ENCODE measurements at places on chromosomes 11 and 22.
A peak's percentile ranks its signal among the peaks of the same experiment; 100 is the strongest.

DNA sequence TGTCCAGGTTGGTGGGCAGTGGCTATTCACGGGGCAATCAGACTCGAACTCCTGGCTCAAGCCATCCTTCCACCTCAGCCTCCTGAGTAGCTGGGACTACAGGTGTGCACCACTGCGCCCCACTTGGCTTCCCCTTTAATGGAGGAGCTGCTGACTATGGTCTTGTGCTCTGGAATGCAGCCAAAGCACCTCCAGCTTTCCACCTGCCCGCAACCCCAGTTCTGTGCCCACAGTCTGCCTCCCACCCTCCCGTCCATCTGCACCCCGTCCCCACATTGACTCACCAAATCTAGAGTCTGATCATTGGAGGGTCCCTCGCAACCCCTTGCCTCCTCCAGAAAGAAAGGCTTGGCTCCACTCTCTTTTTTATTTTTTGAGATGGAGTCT lies 41.0 kb downstream of the KCNJ4 start:
- DNase-seq = no peak

DNA sequence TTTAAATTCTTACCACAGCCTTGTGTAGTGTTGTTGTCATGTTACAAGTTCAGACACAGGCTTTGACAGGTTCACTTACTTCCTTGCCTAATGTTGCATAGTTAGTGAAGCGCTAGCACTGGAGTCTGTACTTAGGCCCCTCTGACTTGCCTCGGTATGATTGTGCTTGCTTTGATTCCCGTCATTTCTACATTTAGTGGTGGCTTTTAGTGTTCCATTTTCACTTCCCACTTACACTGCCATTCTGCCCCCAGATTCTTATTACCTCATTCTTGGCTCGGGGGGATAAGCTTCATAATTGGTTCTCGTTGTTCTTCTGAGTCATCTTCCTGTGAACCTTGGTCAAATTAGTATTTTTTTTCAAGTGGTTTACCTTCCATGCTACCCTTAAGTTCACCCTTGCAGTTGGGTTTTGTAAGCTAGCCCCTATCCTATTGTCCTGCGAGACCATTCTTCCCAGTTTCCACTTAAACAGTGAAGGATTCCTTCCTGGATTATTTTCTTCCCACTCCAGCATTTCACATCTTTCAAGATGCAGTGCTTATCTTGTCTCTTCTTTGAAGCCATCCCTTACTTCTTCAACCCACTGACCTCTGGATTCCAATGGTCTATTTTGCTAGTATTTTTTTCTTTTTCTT lies 68.7 kb downstream of the DDX10 start:
- DNase-seq = peak; percentile 27

DNA sequence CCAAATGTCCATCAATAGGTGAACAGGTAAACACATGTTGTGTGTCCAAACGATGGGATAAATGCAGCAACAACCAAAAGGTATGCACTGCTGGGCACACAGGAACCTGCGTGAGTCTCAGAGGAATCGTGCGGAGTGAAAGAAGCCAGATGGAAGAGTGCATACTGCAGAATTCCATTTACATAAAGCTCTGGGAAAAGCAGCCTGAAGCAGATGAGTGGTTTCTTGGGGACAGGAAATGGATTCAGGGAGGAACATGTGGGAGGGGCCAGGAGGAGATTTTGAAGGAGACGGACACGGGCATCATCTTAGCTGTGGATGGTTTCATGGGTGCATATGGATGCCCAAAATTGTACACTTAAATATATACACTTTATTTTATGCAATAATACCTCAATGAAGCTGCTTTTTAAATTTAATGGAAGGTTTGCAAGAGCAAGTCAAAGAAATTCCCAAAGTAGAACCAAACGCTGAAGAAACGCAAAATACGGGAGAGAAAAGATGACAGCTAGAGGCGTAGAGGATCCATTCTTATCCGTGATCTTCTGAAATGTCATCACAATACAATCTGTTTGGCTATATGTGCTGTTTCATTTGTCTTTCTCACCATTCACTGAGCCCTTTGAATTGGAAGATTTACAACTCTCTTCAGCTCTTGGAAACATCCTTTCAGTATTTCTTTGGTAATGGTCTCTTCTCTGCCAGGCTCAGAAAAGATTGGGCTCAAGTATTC lies 24.5 kb downstream of the ST14 start:
- DNase-seq = no peak

DNA sequence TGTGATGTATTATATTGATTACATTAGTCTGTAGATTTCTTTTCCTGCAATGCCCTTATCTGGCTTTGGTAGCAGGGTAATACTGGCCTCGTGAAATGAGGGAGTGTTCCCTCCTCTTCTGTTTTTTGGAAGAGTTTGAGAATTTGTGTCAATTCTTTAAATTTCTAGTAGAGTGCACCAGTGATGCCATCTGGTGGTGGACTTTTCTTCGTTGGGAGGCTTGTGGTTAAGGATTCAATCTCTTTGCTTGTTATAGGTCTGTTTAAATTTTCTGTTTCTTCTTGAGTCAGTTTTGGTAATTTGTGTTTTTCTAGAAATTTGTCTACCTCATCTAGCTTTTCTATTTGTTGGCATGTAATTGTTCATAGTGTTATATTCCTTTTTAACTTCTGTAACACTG lies 18.9 kb downstream of the SHANK3 start:
- no peak for DNase-seq

DNA sequence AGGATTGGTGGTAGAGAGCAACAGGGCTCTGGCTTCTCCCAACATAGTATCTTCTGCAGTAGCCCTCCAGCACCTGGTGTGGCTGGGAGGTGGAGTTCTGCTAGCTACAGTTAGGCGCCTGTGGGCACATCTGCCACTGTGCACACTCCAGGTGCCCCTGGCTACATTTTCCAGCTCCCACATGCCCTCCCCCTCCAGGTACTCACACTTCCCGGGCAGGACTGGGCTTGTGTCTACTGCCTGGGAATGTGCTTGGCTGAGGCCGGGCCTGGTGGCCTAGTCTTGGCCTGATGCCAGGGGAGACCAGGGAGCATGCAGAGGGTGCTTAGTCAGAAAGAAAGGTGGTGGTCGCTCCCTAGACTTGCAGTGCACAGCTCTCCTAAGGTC lies 15.8 kb downstream of the PHLDB1 start:
- DNase-seq = no peak

- DNase-seq = no peak
Measured at GRCh38 chr11:36345084-36345511, 49.0 kb downstream of the PRR5L start.

DNA sequence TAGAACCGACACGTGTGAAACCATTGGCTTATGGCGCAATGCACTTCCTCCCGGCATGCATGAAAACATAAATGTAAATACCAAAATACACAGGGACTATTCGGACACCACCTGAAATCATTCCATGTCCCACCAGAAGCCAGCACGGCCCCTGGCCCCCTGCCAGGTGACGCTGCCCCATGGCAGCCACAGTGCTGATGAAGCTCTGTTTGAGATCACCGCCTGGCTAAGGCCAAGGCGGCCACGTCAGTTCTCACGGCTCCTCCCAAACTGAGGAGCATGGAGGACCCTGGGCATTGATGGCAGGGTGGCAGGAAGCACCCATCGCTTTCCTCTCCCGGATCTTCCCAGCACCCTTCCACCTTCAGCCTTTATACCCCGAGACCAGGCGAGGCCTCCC lies 89.5 kb downstream of the CDKN1C start:
- no peak for DNase-seq

DNA sequence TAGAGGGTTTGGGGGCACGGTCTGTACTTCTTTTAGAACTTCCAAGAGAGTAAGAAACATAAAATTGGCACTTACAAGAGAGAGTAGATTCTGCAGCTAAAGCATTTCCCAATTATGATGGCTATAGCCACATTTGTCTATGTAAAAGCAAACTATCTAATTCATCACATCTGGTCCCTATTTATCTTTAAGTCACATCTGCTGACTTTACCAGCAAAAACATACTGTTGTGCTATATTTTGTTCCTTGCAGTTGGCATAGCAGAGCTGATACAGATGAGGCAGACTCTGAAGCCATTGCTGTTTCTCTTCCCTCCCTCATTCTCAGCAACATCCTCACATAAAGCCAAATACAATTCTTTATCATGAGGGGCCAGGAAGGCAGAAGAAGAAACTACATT lies 1533.5 kb upstream of the RAG2 start:
- DNase-seq = no peak

GRCh38 chr22:37552524-37553163 lies 7.6 kb upstream of the CDC42EP1 start:
- DNase-seq = no peak

GRCh38 chr11:130915603-130916237 lies 559 bp downstream of the SNX19 start:
- no peak for DNase-seq

DNA sequence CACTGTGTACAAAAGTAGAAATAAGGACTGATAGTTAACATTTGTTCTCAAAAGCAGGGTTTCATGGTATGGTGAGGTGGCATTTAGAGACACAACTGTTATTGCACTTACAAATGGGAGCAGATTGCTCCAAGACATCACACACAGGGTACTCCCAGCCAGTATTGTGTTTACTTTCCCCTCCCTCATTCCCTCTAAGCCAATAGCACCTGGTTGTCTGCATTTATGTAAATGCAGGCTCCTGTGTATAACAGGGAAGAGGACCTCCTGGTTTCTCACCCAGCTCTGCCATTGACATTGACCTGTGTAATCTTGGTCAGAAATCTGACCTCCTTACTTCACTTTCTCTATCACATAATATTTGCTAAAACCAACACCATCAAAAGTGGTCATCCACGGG lies 154.4 kb downstream of the NAV2 start:
- no peak for DNase-seq

DNA sequence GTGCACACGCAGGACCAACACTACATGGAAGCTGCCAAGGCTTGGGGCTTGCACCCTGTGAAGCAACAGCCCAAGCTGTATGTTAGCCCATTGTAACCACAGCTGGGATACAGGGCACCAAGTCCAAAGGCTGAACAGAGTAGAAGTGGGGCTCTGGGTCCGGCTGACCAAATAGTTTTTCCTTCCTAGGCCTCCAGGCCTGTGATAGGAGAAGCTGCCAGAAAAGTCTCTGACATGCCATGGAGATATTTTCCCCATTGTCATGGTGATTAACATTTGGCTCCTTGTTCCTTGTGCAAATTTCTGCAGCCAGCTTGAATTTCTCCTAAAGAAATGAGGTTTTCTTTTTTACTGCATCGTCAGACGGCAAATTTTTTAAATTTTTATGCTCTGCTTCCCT lies 941.2 kb downstream of the FAM181B start:
- DNase-seq = no peak

DNA sequence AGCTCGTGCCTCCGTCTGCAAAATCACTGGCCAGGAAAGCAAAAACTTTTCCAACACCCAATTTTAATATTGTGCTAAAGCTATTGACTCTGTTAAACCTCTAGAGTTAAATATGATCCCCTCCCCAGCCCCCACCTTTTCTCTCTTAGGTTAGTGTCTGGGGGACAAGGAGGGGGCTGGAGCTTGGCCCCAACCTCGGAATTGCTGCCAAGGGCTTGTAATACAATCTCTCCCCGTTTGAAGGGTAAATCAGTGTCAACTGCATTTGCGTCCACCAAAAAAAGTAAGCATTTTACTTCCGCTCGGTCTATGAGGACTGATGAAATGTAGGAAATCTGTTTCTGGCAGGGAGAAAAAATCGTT lies at the start of gene GAS2:
GAS2 (plus strand) TSS at position 287 of the 363 bp plus-strand sequence. CDS start 8,259 bp downstream, outside the sequence.
- no peak for DNase-seq

DNA sequence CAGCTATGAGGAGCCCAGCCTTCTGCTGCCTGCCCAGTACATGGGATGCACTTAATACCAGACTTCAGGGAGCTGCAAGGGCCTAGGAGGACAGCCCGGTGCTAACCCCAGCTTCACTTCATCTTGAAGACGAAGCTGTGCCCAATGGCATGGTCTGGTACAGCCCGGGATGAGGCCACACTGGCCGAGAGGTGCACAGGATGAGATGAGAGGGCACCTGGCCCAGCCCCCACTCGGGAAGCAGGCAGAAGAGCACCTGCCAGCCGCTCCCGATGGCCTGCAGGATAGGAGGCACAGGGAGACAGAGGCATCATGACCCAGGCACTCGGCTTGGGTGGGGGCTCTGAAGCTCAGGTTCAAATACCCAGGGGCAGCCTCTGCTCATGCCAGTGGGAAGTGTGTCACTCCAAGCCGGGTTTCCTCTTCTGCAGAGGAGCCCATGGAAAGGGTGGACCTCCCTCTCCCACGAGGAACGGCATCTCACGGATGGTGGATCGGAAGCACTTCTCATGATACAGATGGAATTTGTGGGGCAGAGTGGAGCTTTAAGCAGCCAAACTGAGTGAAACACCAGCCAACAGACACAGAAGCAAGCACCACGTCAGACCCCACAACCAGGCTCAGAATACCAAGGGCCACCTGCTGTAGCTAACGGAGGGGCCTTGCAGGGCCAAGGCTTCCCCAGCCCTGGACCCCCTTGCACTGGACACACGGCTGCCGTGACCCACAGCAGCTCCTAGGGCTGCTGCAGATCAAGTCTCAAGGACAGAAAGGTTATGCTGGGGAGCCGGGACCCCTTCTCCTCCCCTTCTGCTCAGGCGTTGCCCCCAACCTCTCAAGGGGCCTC lies 875.2 kb downstream of the BRD1 start:
- DNase-seq = no peak

- no peak for DNase-seq
Measured at GRCh38 chr22:42493393-42493792, 26.2 kb downstream of the RRP7A start.

DNA sequence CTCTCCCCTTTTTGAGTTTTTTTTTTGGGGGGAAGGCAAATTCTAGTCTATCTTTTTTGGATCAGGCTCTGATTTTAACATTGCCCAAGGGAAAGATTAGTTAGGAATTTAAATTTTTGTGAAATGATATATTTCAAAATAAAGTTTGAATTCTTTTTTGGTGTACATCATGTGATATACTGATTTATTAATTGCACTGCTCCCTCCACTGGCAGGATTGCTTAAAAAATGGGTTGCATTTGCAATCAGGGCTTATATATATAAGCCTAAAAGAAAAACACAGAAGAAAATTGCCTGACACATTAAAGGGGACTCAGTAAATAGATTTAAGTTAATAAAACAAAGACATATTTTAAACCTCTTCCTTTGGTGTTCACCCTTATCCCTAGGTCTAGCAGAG lies 1.2 kb downstream of the DYNC2H1 start:
- DNase-seq = no peak

DNA sequence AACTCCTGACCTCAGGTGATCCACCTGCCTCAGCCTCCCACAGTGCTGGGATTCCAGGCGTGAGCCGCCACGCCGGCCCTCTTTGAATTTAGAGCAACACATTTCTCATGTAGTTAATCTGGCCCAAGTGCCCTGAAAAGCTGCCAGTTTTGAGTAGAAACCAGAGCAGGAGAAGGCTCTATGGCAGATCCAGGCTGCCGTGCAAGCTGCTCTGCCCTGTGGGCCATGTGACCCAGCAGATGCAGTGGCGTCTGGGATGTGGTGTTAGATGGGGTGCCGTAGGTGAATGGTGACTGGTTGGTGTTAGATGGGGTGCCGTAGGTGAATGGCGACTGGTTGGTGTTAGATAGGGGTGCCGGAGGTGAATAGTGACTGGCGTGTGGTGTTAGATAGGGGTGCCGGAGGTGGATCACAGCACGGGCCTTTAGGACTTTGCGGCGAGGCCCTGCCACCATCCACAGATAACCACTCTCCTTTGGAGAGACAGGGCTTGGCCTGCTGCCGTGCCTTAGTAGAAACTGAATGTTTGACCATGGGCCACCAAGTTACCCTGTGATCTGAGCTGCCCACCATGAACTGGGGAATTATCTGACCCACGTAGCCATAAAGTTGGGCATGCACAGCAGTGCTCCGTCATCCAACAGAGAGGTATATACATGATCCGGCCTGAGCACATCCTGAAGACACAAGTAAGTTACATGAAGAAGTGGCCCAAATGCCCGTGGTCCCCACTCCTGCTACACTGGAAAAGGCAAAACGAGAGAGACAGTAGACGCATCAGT lies 32.7 kb downstream of the ASCL2 start:
- no peak for DNase-seq

All from GM19239 (cell line).